ENCODE measurements at places on chromosomes 7 and 10. TPM values are rescaled to one million over a fixed set of nuclear protein-coding genes. Genes with fewer than 3 reads are reported as not detected.

DNA sequence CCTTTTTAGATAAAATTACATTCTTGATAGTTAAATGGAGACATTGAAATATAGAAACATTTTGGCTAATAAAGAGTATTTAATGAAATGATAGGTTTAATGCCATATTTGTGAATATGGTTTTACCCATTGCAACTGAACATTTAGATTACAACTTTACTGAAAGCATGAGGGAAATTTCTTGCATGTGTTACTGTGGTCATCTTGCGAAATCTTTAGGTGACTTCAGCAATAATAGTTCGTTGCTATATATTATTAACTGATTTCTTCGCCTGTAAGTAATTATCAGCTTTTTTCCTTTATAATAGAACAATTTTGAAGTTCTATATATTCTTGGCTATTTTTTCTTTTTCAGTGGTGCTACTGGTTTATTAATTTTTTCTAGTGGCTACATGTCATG lies 83.2 kb downstream of the MLLT10 start:
- DNase-seq = no peak

DNA sequence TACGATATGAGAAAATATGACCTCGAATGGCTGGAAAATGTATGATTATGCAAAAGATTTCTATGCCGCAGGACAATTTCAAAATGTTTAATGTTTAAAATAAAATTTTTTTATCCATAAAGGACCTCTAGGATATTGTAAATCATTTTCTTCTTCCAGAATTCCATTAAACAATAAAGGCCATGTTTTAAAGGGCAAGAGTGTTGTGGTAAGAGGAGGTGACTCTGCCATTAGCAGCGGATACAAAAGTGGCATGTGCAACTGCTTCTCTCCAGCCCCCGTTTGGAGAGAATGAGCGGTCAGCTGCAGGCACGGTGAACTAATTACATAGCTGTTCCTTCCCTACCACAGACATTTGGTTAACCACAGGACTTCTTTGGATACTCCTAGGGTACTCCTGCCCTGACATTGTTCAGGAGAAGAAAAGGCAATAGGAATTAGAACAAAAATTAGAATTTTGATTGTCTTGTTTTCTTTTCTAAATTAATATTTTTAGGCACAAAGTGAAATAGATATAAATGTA lies 63.8 kb downstream of the HBP1 start:
- DNase-seq = no peak

- no peak for DNase-seq
These were observed 113.4 kb downstream of the VPS41 start for GRCh38 chr7:38795593-38795992.

- DNase-seq = no peak
These were observed 8.0 kb upstream of the ZCCHC24 start for GRCh38 chr10:79453392-79453791.

DNA sequence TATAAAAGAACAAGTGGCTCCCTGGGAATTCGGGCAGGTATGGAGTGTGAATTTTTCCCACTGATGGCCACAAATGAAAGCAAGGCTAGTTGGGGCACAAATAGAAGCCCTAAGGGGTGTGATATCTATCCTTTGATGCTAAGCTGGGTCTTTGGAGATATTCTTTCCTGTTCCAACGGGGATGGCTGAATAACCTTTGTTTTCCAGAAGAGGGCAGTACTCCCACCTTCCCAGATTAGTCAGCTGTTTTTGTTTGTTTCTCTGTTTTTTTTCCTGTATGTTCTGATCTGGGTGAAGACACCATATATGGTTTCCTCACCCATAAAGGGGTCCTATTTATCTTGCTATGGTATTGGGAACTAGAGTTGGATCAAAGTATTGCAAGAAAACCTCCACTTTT lies 947.7 kb upstream of the SORCS1 start:
- no peak for DNase-seq

DNA sequence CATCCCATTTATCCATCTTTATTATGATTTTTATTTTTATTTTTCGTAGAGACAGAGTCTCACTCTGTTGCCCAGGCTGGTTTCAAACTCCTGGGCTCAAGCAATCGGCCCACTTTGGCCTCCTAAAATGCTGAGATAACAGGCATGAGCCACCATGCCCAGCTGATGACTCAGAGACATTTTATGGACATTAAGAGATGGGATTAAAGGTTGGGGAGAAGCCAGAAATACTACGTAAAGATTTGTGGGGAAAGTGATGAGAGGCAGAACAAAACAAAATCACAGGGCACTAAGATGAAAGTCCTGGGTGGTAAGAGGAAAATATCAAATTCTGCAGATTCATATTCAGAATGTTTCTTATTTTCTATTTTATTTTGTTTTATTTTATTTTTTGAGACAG lies 7.6 kb downstream of the WNT8B start:
- DNase-seq = no peak

DNA sequence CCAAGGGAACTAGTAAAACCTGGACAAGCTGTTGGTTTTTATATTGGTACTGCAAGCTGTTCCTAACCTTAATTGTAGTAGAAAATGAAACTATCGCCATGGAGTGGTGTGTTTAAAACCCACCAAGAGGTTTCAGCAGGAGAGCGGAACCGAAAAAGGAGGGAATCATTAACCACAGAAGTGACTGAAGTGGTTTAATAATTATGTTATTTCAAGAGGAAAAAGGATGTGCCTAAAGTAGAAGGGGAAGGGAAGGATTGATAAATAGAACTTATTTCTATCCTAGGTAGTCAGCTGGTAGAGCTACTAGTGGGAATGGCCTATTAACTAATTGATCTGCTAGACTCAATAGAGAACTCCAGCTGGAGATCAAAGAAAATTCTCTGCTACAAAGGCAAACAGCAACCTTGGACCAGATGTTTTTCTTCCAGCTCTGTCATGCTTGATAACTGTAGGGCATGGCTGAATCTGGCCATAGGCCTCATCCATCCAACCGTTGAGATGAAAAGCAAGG lies 91.8 kb downstream of the BAMBI start:
- DNase-seq = no peak

- no peak for DNase-seq
These were observed 390.7 kb downstream of the INHBA start for GRCh38 chr7:41312235-41312634.

GRCh38 chr7:50533866-50534265 lies 31.3 kb downstream of the DDC start:
- DNase-seq = no peak

- DNase-seq = no peak
These were observed 292.9 kb downstream of the BMPER start for GRCh38 chr7:34198231-34198641.

DNA sequence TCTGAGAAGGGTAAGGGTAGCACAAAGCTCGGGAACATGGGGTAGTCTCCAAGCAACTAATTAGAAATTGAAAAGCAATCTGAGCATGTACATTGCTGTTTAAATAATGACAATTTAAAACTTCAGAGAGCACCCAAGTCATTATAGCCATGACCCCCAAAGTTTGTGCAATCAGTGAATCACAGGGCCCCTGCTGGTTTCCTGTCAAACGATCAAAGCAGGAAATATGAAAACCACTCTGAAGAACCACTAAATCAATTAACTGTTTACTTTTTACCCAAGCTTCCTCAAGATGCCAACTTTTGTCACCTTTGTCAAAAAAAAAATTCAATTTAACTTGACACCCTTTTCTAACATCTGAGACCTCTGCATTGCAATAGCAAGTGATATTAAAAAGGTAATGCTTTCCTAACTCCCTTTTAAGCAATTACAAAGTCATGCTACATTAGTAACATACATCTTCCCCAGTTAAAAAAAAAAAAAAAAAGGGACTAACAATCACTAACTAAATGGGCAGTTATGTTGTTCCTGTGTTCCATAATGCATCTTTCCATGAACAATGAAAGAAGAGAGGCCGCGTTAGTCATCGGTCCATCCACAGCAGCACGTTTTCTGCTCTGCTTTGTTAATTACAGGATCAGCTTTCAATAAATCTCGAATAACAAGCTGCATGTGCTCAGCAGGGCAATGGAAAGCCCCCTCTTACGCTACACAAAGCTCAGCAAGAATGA lies 80.6 kb downstream of the ETV1 start:
- DNase-seq = no peak

DNA sequence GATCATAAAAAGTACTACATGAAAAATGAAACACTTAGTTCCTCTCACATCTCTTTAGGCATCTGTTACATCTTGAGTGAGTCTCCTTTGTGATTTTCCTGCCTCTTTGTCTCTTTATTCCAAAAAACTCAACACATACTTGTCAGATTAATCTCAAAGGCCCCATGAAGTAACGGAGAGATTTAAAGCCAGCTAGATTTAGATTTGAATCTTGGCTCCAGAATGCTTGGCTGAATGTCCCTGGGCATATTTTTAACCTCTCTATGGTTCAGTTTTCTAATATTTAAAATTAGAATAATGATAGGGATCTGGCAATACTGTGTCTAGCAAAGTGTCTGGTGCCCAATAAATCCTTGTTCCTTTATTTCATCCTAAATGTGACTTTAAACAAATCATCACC lies 140.0 kb downstream of the DGKB start:
- DNase-seq = no peak

GRCh38 chr10:71771821-71772617 lies 1.3 kb downstream of the VSIR start:
- peak; percentile 78 for DNase-seq

GRCh38 chr7:13841284-13841683 lies 148.2 kb downstream of the ETV1 start:
- no peak for DNase-seq

DNA sequence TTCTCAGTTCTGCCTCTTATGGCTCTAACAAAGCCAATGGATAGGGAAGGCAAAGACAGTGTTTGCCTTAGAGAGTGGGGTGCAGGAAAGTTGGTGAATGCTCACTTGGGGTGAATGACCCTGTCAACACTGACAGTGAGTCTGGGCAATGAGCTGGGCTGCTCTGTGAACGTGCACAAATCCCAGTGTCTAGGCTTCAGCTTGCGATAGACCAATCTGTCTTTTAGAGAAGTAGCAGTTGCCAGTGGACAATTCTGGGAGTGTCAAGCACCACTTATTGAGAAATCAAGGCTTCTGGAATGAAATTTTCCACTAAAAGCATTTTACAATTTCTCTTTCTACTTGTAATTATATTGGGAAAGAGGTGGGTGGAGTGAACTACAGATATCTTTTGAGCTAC lies 141.4 kb downstream of the HERPUD2 start:
- DNase-seq = no peak

GRCh38 chr7:8433477-8434289 lies at the start of gene NXPH1:
Gene NXPH1, plus strand, starts transcription at chr7:8433609.
- no peak for DNase-seq

DNA sequence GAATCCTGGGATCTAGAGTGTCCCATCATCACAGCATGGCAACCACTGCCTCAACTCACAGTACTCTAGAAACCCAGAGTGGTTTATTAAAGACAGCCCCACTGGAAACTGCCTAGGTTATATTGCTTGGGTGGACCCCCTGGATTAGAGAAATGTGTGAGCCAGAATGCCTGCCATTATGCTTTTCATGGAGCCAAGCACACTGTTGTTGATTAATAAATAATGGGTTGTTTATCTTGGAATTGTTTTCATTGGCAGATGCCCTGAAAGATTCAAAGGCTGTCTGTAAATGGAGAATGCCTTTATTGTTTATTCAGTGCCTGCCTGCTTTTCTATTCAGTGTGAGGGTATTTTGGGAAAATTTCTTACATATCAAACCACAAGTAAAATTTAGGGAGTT lies 52.1 kb downstream of the GNAI1 start:
- DNase-seq = no peak

The TMEM225B gene
- not detected for total RNA-seq

The POLL gene
- total RNA-seq = 17.4 TPM

The TRIM56 gene
- 21.0 TPM for total RNA-seq

The PTF1A gene
- total RNA-seq = not detected

The OR2A12 gene
- not detected for total RNA-seq

The SNCG gene
- 24.7 TPM for total RNA-seq

Measured in Right ventricle myocardium inferior (tissue), 1 donor.